ENCODE measurements at places on chromosomes 11 and 22.
A peak's percentile ranks its signal among the peaks of the same experiment; 100 is the strongest.

DNA sequence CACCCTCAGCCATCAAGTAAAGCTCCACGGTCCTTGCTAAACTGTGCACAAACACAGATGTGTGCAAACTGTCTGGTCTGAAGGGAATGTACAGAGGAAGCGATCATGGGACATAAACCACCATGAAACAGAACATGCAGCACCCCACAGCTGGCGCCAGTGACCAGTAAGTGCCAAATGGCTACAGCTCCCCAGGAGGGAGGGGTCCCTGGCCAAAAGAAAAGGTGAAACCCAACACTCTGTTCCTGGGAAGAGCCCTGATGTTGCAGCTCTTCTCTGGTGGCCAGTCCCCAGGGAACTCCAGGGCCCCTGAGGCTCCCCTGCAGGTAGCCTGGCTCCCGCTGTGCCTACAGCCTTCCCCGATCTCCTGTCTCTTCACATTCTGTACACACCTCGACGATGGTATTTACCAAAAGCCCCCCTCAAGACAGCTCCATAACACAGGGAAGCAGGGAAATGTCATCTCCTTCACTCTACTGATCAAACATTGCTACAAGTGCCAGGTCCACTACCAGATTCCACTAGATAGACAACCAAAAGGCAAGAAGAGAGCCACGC is 2.9 kb downstream of the DGCR6L start:
- no peak for DNase-seq

- no peak for DNase-seq
Observed at GRCh38 chr22:39462443-39463221, 5.8 kb downstream of the MGAT3 start.

DNA sequence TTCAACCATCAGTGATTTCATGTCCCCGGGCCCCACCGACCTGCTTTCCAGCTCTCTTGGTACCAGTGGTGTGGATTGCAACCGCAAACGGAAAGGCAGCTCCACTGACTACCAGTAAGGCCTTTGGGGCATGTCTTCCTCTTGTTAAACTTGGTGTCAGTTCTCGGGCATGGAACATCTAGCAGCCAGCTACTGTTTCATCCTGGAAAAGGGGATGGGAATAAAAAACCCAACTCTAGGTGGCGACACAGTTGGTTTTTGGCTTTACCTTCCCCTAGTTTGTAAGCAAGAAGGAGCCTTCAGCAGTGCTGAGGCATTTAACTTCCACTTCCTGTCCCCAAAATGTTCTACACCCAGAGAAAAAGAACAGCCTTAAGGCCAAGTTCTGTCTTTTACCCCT is 76.7 kb downstream of the BMAL1 start:
- peak; percentile 25 for DNase-seq

DNA sequence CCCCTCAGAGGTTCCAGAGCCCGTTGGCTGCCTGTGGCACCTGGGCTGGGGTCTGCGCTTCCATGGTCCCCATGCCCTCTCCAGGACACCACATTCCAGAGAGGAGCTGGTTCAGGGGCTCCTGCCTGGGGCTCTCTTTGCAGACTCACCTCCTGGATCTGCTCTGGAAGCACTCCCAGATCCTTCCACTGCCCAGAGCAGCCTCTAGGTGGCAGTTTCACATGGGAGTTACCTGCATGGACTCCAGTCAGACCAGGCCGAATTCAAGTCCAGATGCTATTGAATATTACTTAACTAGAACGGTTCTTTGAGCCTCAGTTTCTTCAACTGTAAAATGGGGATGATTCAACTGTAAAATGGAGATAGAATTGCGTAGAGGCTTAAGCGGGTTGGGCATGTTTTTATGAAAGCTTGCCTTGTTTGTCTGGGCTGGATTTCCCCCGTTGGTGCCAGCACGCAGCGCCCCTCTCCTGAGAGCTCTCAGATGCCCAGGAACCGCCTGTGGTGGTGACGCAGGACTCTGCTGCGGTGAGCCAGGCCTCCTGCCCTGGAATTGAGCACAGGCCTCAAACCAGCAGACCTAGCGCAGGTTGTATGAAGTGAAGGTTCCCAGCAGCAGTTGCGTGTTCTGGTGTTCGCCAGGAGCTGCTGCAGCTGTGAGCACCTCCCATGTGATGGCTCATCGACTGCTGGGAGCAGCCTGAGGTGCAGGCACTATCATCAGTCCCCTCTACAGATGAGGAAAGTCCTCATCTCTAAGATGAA is 44.2 kb downstream of the LMO1 start:
- peak; percentile 54 for DNase-seq

DNA sequence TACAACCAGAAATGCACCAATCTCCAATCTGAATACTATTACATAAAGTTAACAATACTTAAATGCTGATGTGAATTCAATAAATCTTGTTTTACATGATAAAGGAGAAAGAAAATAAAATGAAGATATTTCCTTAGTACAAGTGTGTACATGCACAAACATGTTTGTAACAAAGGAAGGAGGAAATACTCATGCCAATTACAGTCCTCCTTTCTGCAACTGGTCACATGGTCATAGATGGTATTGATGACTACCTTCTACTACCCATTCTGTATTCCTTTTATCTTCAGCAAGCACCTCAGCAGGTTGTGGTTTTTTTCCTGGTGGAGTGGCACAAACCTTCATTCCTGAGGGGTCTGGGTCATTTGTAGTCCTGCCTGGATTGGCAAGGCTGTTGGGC is 214.2 kb upstream of the GUCY1A2 start:
- no peak for DNase-seq

DNA sequence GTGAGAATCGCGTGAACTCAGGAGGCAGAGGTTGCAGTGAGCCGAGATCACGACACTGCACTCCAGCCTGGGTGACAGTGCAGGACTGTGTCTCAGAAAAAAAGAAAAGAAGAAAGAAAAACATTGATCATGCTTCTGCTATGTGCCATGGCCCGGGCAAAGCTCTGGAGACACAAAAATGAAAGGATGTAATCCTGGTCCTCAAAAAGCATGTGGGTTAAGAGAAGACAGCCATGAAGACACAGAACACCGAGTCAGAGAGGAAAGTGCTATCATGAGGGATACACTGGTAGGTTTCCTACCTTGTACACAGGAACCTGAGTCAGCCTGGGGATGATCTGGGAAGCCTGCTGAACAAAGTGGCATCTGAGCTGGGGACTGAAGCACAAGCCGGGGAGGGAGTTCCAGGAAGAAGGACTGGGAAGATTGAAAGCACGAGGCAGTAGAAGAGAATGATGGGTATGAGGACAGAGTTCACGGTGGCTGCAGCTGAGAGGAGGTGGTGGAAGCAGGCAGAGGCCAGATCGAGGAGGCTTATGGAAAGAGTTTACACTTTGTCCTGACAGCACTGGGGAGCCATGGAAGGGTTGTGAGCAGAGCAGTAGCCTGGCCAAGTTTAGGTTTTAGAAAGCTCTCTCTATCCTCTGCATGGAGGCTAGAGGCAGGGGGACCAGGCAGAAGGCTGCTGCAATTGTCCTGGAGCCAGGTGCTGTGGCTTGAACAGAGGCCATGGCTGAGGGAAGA is 9.9 kb upstream of the MAFF start:
- no peak for DNase-seq

DNA sequence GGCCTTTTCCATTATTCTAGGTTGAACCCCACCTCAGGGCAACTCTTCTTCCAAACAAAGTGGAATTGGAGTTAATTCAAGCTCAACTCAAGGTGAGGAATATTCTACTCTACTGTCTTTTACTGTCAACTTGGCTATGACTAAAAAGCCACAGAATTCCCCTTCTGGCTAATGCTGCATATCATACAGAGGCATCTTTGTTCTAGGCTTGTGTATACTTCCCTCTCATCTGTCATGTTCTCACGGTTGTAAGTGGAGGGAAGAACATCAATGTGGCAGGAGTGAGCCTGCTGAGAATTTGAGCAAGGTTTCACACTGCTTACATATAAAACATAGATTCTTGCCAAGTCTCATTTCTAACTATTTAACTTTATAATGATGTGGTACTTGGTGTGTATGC is 921.4 kb upstream of the CNTN5 start:
- no peak for DNase-seq

- DNase-seq, result no peak
Observed at GRCh38 chr11:64757549-64758329, 2.0 kb downstream of the PYGM start.

- DNase-seq, result no peak
Observed at GRCh38 chr11:78211565-78211964, 22.8 kb downstream of the USP35 start.

- no peak for DNase-seq
Observed at GRCh38 chr22:23762842-23763578, at the start of gene C22orf15. Gene C22orf15 (plus strand): TSS chr22:23762990. CDS start chr22:23763307, 317 bp downstream.

DNA sequence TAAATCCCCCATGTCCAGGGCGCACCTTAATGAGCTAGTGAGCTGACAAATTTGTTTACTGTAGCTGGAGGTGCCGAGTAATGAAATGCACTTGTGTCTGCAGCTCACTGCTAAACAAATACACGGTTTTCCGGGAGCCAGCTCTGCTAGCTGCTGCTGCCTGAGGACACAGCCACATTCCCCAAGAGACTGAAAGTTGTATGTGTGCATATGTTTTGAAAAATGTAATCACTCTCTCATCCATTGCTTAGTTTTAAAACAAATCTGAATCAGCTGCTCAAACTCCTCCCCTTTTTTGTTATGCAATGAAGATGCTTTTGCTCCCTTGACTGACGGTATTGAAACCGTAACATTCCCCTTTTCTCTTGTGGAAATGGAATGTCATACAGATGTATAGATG is 62.4 kb upstream of the NNMT start:
- DNase-seq, result no peak

DNA sequence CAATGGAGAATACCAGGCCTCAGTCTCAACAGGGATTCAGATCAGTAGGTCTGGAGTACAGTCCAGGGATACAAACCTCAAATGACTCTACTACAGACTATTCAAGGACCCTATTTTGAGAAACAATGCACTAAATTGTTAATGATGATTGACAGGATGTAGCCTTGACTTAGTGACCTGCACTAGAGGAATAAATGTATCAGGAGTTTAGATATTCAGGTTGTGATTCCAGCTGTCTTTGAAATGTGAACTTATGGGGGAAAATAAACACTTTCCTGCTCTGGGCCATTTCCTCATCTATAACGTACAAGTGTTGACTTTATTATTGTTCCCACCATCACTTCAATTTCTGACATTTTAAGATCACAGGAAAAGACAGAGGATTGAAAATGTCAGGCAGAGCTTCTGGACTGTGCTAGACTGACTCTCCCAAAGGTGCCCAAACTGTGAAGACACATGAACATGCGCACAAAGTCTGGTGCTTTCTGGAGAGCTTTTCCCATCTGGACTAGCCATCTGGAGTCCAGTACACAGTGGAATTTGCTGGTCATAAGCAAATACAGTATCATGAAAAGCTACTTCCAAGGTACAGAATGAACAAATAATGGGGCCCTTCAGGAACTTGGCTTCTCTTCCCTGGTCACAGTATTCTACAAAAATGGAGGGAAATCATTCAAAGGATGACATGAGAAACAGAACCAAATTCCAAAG is 110.4 kb downstream of the USP35 start:
- no peak for DNase-seq

DNA sequence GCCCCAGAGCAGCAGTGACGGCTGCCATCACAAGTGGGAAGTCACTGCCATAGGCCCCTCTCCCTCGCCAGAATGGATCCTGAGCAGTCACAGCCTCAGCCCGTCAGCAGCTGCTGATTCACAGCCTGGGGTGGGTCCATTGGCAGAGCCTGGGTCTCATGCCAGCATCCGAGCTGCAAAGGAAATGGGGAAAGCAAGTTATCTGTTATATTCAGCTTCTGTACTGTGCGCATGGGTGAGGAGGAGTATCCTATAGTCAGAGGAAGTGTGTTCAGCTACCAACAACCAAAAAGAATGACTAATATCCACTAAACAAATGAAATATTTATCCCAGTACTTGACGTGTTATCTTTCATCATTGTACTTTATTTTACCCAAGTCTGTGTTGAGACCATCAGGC is 119.7 kb downstream of the RCN1 start:
- DNase-seq, result no peak

DNA sequence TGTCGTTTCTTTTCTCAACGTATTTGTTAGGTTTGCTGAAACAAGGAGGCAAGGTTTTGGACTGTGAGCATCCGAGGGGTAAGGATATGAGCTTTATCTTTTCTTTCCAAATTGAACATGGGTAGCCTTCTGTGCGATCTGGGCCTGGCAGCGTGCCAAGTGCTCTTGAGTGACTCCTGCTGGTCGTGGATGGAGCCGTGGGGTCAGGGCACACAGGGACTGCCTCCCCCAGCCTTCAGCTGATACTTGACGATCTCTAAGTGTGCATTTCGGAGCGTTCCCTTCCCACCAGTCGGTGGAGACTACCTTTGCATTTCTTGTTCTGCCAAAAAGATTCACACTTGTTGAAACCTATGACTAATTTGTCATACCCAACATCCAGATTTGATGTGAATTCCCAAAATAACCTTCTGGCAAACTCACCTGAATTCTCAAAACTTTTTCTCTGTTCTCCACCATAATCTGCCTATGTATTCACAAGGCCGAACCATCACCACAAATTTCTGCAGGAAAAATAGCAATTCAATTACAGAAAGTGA is 40.1 kb upstream of the CLMP start:
- DNase-seq, result peak; percentile 51

GRCh38 chr11:78195917-78196560 is 7.3 kb downstream of the USP35 start:
- DNase-seq, result no peak

DNA sequence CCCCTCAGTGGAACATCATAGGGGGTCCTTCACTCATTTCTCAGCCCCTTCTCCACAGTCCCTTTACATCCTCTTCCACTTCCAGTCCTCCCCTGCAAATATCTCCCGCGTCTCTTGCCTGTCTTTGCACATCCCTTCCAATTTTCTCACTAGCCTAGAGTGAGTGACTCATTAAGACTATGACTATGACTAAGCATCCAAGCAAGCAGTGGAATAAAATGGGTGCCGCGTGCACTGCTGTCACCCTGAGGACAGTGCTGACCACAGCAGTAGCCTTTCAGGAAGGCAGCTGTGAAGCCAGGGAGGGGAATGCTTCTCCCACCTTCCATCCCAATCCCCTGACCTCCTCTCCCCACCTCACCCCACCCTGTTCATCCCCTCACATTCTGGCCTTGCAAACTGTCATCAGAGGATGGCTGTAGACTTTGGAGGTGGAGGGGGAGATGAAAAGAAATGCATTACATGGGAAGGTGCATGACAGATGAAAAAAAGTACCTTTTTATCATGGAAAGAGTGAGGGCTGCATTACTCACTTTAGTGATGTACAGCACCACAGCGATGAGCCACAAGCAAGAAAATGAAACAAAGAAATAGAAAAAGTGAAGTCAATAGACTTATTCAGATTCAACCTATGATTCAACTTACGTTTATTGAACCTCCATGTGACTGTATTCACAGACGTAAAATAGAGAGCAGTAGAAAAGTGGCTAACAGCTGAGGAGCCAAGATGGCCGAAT is 948.2 kb downstream of the NTM start:
- no peak for DNase-seq

- DNase-seq, result no peak
Observed at GRCh38 chr22:29753808-29754657, 12.8 kb downstream of the ZMAT5 start.

DNA sequence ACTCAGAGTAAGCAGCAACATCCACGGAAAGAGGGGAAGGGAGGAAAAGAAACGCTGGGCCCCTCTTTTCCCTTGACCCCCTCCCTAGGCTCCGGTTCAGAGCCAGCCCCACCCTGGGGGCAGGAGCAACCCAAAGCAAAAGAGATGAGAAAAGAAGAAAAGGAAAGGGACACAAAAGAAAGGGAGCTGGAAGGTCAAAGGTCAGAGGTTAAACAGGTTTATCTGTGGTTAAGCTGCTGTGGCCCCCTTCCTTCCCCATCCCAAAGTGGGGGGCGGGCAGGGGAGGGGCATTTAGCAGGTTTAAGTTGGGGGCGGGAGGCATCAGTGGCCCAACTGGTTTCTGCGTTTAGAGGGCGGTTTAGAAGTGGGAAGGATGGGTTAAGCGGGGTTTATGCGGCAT is 35.6 kb downstream of the SLC22A12 start:
- no peak for DNase-seq

- no peak for DNase-seq
Observed at GRCh38 chr11:38274031-38274430, 1676.0 kb upstream of the RAG2 start.
